Colonic mucosa (tissue), 4 donors: ENCODE measurements at places on chromosomes 6 and 20. TPM values are rescaled to one million over a fixed set of nuclear protein-coding genes. Genes with fewer than 3 reads are reported as not detected.

Gene VSTM2L
- 1.5 TPM for total RNA-seq

Gene ADGRF4
- total RNA-seq, result 1.6 TPM

Gene CLVS2
- total RNA-seq, result 0.19 TPM

- DNase-seq, result no peak
Measured at GRCh38 chr6:6008089-6008647, 1.4 kb upstream of the NRN1 start.

- no peak for DNase-seq
Measured at GRCh38 chr6:53624502-53624901, 41.1 kb downstream of the KLHL31 start.

- DNase-seq, result no peak
Measured at GRCh38 chr20:59422872-59423544, 122.6 kb downstream of the EDN3 start.

- DNase-seq, result no peak
Measured at GRCh38 chr6:139361211-139361610, 13.2 kb downstream of the CITED2 start.

GRCh38 chr6:106056746-106057390 is 29.3 kb upstream of the PRDM1 start:
- DNase-seq, result peak; percentile 68

- DNase-seq, result no peak
Measured at GRCh38 chr6:16697437-16698161, 63.7 kb downstream of the ATXN1 start.

DNA sequence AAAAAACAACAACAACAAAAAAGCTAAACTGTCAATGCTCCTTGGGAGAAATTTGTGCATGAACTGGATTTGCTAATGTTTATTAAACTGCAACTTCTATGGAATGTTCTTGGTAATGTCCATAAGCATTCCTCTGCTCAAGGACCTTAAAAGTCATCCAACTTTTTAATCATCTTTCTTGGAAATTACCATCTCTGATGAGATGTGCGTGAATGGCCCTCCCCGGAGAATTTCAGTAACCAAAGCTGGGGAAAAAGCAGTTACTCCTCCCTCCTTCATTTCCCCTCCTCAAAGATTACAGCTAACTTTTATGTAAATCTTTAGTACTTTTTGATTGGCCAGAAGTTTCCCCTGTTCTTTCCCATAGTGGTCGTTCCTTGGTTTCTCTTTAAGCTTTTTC is 5.2 kb downstream of the TBCC start:
- DNase-seq, result no peak

DNA sequence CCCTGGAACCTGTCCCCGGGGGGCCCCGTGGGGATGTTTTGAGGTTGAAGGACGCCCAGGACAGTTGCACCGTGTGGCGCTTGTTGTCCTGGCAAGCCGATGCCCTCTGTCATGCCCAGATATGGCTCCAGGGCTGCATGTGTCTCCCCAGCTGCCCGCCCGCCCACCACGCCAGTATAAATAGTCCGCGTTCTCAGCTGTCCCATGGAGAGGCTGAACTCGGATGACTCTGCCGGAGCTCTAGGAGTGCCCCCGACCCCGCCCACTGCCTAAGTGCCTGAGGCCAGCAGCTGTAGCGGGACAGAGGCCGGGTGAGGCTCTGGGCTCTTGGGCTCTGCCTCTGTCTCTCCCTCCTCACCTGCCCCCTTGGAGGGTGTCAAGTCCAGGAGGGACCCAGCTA is 83.0 kb upstream of the GATA5 start:
- no peak for DNase-seq
